Progenitor cell of endocrine pancreas (in vitro differentiated cells): ENCODE measurements at places on chromosomes 5 and 9.

DNA sequence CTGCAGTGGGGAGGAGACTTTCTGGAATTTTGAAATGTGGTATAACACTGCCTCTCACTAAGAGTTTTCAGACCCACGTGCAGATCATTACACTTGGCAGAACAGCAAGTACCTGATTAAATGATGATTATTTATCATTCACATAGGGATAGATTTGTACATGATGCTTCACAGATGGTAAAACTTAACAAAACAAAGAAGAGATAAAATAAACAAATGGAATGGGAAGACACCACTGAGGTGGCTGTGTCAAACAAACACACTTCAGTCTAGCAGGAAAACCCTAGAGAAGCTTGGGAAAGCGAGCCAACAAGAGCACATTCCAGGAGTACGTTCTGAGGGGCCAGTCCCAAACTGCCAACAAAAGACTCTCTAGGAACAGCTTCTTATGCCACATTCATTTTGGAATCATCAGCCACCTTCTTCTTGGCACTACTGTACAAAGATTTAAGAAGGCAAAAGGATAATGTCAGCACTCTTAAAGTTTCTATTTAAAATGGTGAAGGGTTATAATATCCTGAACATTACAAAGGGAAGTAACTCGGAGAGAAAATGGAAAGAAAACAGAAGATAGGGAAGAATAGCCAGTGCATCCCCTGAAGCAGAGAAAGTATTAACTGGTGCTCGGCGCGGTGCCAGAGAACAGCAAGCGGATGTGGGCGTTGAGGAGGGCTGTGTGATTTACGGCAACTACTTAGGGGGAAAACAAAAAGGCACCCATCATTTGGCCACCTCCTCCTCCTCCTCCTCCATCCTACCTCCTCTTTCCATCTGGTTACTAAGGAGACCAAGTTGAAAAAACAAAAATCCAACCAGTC is 1.6 kb downstream of the MED27 start:
- DNase-seq, result no peak

GRCh38 chr5:3025392-3025791 is 273.9 kb upstream of the IRX2 start:
- no peak for DNase-seq

DNA sequence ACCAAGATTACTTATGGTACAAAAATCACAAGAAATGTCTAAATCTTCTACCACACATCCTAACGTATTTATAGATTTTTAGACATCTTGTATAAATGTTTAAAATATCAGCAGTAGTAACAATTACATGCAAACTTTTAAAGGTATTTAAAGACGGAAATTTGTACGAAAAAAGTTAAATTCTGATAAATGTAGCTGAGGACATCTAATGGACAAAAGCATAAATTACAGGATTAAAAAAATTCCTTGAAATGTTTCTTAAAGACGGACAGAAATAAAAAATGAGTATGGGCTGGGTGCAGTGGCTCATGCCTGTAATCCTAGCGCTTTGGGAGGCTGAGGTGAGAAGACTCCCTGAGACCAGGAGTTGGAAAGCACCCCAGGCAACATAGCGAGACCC is 15.8 kb downstream of the ERCC8 start:
- DNase-seq, result no peak

DNA sequence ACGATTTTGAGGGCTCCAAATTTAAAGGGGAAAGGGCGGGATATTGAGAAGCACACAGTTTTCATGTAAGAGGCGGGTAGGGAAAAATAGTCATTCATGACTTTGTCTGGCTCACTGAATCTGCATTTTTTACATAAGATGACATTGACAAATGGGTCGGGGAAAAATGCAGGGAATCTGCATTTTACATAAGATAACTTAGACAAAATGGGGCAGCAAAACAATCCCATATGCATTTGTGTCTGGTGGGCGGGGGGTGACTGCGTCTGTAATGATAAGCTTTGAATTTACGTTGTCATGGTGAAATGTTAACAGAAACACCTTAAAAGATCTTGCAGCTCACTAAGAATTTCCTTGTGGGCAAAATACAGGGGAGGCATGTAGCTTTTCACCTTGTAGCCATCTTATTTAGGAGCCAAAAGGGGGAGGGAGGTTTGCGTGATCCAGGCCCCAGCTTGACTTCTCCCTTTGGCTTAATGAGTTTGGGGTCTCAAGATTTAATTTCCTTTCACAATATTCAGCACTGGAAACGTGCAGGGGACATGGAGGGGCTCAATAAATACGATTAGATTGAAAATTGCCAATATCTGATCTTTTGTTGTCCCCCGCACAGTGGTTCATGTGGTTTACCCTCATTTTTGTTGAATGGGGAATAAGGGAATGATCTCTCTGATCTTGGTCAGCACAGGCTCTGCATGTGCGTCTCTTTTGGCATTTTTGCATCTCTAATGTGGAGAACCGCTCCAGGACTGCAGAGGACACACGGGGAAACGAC is 41.1 kb upstream of the GADD45G start:
- no peak for DNase-seq

GRCh38 chr5:122187426-122187825 is 58.1 kb downstream of the ZNF474 start:
- DNase-seq, result no peak

- no peak for DNase-seq
These were observed 12.6 kb upstream of the SLC12A7 start for GRCh38 chr5:1124205-1125029.
